ENCODE measurements at places on chromosomes 11 and 22.

DNA sequence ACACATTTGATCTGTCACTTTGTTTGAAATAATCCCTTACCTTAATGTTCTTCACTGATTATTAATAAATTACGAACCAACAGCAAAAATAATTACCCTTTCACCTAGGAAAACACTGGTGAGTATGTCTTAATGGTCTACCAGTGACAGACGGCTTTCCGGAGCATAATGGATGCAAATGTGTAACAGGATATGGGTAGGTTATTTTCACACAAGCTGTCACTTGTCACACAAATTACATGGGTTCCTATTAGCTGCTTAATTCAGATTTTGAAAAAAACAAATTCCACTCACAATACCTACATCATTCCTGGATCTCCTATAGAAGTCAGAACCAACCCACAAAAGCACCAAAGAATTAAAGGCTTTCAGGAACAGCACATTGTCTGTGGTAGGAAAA lies 127.9 kb downstream of the WT1 start:
- DNase-seq, result no peak

DNA sequence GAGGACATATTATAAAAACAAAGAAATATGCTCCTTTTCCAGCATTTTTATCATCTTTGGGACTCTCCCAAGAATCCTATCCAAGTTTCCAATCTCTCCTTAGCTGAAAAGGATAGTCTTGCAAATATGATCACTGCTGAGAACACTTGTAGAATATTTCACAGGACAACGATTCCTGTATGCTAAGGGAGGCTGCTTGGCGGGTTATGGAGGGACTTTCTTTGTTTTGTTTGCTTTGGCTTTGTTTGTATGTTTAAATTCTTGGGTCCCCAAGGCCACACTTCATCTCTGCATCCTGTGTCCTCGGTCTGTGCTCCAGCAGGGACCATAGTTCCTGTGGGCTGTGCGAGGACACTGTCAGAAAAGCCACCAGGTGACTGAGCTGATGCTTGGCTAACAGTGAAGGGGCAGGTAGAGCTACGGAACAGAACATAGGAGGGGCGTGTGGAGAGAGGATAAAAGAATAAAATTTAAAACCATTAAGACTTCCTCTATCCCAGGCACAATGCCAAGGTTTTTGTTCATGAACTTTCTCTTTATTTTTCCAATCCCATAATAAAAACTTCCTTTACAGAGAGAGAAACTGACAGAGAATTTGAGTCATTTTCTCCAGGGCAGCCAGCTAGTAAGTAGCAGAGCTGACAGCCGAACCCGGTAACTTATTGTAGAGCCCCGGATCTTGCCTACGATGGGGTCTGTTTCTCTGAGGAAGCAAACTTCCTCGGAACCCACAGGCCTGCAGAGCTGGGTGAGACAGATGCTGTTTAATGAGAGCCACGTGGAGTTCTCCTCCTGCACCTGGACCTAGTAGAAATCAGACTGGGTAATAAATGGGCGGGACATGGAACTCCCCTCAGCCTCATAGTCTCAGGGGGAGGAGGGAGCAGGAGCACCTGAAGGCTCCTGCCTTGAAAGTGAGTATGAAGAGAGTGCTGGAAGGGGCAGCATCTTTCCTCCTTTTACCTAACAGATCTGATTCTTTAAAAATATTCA lies at the start of gene IZUMO1R:
IZUMO1R (plus strand) TSS at position 615 of the 993 bp plus-strand sequence. CDS start 1,057 bp downstream, outside the sequence.
- no peak for DNase-seq

- DNase-seq, result no peak
Observed at GRCh38 chr11:70305501-70305900, 35.0 kb downstream of the PPFIA1 start.

- DNase-seq, result no peak
Observed at GRCh38 chr11:126862664-126863243, 137.8 kb downstream of the KIRREL3 start.

DNA sequence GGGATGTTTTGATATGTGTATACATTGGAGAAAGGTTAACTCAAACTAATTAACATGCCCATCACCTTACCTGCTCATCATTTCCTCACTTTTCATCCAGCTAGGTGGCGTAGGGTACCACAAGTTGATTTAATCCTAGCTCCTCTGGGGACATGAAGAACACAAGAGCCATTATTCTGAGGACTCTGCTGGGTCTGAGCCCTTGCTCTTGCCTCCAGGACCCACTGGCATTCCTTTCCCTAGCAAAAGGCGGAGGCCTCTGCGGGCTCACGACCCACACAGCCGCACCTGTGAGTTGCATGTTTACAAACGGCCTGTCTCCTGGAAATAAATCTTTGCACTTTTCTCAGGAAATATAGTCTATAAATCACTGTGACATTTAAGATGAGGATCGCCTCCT lies 871.9 kb downstream of the TBC1D22A start:
- DNase-seq, result no peak

GRCh38 chr22:45235851-45236342 lies 4.8 kb downstream of the KIAA0930 start:
- DNase-seq, result no peak

DNA sequence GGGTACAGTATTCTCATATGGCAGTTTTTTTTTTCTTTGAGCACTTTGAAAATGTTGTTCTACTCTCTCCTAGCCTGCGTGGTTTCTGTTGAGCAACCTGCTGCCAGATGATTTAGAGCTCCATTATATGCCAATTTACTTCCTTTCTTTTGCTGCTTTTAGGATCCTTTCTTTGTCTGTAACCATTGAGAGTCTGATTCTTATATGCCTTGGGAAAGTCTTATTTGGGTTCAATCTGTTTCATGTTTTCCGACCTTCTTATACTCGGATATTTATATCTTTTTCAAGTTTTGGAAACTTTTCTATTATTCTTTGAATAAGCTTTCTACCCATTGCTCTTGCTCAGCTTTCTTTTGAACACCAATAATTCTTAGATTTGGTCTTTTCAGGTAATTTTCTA lies 138.1 kb upstream of the RAG2 start:
- no peak for DNase-seq
